ACHN (cell line): ENCODE measurements at places on chromosomes 2 and 18.

GRCh38 chr18:34820360-34821065 is 110.4 kb downstream of the DTNA start:
- DNase-seq = no peak

DNA sequence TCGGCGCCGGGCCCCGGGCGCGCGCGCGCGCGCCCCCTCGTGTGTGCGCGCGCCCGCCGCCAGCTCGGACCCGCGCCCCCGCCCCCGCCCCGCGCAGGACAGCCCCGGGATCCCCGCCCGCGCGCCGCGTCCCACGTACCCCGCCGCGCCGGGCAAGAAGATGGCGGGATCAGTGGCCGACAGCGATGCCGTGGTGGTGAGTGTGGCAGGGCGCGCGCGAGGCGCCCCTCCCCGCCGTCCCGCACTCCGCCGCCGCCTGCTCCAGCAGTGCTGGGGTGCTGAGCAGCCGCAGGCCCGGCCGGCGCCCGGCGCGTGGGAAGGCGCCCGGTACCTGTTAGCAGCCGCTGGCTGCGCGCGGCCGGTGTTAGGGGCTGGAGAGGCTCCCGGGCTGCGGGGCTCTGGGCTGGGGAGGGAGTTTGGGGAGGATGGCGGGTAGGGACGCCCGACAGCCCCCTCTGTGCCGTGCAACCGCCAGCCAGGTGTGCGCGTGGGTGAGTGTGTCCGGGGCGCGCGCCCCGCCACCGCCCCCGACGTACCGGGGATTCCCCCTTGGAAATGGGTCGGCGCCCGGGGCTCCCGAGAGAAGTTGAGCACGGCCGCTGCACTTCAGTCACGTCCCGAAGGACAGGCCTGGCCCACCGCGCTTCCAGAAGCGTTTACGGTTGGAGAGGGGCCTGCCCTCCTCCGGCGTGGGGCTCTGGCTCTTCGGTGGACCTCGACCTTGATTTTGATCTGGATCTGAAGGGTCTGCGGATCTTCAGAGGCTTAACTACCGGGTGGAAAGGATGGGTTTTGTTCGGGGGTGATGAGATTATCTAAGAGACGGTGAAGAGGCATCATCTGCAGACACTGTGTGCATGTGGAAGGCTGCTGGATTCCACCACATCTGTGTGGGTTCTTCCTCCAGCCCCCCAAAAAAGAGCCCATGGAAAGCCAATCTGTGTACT is 697 bp downstream of the LGALSL start:
- DNase-seq = peak; percentile 62

DNA sequence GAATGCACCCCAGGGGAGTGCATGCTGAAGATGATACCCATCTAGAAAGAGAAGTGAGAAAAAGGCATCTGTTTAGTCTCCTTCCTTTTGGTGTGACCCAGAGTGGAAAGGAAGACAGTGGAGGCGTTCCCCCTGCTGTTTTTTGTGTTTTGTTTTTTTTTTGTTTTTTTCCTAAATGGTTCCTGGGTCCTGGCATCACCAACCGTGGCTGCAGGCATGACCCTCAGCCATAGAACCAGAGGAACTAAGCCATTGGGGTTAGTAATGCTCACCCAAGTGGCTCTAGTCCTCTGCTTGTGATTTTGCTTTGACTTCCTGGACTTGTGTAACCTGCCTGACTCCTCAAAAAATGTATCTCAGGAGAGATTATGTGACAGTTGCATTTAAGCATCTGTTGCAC is 451.3 kb downstream of the DCC start:
- no peak for DNase-seq

GRCh38 chr2:57906152-57906732 is 140.4 kb upstream of the VRK2 start:
- DNase-seq = peak; percentile 76

GRCh38 chr2:43194121-43194869 is 32.1 kb downstream of the ZFP36L2 start:
- peak; percentile 79 for DNase-seq

DNA sequence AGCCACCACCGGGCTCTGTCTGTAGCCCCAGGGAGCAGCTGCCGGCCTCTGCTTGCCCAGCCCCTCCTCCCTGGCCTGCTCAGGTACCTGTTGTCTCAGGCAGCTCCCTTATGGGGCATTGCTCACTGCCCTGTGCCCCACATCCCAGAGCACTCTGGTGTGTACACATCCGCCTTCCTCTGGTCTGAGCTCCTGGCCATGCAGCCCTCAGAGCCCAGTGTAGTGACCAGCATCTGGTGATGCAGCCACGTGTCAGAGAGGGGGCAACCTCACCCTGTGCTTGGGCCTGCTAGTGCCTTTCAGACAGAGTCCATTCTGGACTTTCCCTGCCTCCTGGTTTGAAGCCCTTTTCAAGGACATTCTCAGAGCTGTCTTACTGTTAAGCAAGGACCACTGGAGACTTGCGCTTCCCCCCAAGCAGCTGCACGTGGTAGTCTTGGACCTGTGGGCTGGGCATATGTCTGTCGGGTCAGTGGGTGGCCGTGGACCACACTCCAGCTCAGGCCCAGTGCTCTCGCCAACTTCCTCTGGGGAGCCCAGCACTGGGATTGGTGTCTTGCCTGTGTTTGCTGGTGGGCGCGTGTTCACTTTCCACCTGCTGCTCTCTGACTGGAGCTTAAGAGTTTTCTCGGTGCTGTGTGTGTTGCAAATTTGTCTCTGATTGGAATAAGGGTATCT is 30.7 kb downstream of the DGKD start:
- DNase-seq = no peak

- DNase-seq = peak; percentile 74
Measured at GRCh38 chr2:96315400-96316071, 9.6 kb upstream of the ITPRIPL1 start.
